Islet precursor cell (in vitro differentiated cells): ENCODE measurements at places on chromosomes 1 and 21.
A peak's percentile ranks its signal among the peaks of the same experiment; 100 is the strongest.

DNA sequence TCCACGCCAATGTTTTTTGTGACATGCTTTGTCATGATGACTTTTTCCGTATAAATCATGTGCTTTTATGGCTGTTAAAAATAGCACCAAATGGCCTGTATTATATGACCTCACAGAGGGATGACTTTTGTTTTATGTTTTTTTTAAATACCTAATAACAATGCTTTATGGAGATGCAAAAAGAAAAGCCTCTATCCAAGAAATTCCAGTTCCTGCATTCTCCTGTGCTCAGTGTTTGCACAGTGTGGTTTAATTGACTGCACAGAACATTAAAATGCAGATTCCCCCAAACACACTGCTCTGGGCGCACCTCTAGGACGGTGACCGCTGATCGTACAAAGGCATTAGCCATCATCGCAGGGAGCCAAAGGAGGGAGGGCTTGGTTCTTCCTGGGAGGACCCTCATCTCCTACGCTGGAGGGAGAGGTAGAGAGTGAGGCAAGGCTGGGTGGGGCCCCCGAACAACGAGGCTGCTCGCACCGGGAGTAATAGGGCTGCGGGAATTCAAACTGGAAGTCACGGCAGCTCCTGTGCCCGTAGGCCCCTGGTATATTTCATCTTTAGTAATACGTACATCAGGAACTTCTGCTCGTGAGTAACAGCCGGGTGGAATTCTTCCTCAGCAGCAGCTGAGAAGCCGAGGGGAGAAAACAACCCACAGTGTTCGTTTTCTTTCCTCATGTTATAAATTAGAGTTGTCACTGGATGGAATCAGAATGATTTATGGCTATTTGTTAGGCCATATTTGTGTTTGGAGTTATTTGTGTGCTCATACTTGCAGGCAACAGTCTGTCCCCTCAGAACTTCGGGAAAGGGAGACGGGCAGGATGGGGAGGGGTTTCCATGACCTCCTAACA is 465.6 kb downstream of the CAMTA1 start:
- DNase-seq = peak; percentile 22

DNA sequence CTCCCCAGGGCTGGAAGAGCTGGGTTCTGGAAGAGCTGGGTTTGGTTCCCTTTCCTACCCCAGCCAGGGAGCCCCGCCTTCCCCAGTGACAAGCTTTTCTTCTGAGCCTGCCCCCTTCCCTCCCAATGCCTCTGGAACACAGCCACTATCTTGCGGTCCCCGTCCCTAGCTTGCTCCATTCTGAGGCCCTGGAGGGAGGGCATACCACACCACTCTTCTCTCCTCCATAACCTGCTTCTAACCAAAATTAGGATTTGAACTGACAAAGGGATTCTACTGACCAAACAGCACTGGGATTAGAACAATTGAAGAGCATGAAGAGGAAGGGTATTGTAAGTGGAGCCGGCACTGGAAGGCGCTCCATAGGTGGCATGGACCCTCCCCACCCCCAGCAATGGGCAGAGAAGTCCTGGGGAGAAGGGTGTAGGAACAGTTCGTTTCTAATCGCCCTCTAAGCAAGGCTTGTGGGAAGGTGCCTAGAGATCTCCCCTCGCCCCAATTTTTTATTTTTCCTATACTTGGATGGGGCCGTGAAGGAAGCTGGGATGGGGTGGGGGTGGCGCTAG is 690 bp downstream of the C1orf216 start:
- peak; percentile 81 for DNase-seq

- no peak for DNase-seq
Measured at GRCh38 chr1:216824511-216824910, 101.3 kb upstream of the ESRRG start.

DNA sequence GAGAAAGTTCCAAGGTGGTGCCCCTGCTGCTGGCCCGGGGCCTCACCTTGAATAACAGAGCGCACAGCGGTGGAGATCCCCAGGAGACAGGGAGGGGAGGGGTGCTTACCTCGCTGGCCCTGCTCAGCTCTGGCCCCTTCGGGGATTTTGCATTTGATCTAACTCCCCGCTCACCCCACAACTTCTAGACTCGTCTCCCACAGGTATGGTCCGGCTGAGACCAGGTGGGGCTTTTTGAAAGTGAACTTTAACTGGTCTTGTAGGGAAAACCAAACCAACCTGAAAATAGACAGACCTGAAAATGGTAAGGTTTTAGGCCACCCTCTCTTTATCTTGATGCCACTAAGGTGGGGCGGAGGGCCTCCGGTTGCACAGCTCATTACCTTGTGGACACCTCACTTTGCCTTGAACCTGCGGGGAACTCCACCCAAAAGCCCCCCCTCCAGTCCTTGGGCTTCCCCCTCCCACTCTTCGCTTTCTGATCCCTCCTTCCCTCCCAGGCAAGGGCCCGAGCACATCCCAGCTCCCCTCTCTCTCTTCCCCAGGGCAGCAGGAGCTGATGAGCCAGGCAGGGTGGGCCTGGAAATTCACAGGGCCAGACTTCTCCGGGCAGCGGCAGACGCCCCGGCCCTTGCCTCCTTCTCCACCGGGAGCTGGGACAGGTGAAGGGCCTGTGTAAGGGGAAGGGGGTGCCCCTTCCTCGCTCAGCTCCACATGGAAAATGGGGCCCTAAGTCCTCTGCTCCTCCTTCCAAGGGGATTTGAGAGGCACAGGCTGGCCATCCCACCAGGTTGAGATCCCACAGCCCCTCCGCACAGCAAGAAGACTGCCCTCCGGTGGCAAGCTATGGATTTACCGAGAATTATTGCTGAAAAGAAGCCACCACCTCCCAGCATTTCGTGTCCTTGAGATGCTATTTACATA is 16.1 kb downstream of the TNFRSF8 start:
- peak; percentile 83 for DNase-seq
